Activated CD8-positive, alpha-beta T cell treated with anti-CD3 and anti-CD28 coated beads, Interleukin-2, amount 10 ng/mL, durations not matched to agents 7 days and 5 days (primary cell): ENCODE measurements at places on chromosomes 4 and X.

DNA sequence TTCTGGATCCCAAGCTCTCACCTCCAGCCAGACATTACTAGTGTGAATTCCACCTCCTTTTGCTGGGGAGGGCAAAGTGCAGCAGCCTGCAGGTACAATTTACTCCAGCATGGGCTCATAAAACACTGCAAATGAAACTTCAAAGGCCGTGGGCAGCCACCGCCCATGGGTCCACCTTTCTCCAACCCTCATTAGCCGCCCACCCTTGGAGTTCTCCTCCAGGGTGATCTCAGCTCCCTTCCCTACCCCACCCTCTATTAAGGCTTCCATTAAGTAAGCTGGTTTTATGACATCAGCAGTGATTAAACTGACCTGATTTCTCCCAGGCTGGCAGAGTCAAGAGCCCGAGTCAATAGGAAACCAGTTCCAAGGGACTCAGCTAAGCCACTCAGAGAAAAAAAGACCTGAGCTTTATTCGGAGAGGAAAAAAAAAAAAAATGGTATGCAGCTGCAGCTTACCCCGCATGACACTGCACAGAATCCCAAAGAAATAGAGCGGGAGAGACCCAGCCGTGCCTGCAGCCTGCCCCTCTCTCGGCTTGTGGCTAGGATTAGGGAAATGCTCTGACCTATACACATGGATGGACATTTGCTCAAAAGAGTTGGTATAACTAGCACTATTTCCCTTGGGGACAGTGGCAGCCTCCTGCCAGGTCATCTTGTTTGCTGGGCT is 319.6 kb downstream of the PTTG2 start:
- DNase-seq: no peak

GRCh38 chr4:14267373-14268060 is 640.0 kb upstream of the BOD1L1 start:
- no peak for DNase-seq

- DNase-seq: no peak
These were observed 1.9 kb downstream of the MAP3K15 start for GRCh38 chrX:19513383-19513782.

GRCh38 chr4:70902577-70903290 is 565 bp downstream of the MOB1B start:
- no peak for DNase-seq

- DNase-seq: no peak
These were observed 295.7 kb downstream of the GPAT3 start for GRCh38 chr4:83831588-83831987.

GRCh38 chr4:2095236-2096072 is 36.3 kb downstream of the NAT8L start:
- DNase-seq: no peak

DNA sequence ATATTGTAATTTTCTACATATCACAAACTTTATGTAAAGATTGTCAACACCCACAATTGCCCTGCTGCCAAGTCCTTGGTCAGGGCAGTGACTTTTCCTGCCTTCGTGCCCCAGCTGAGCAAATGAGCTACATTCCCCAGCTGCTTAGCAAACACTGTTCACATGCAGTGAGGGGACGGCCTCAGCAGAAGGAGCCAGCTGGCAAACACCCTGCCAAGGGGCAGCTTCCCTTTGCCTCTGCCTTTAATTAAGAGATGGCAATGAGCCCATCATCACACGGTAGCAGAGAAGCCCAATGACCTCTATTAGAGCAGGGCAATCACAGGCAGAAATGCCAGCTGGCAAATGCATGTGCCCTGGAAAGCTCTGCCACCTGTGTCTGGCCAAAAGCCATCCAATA is 253.4 kb downstream of the EPHA5 start:
- no peak for DNase-seq

GRCh38 chr4:115279330-115279729 is 165.9 kb upstream of the NDST4 start:
- DNase-seq: no peak

DNA sequence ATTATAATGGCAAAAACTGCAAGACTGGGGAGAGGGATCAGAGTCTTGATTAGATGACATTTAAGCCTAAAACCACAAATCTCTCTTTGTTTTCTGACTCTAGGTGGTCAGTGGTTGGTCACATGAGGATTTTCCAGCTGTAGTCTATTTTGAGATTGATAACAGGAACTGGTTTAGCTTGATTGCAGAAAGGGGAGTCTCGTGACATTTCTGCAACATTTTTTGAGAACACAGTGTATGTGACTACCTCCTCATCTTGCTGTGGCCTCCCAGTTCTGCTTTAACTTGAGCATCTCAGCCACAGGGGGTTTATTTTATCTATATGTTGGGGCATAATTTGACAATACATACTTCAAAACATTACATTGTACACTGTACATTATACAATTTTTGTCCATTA is 726.4 kb upstream of the MAGEB2 start:
- no peak for DNase-seq
